Frontal cortex (tissue), 4 donors: ENCODE measurements at places on chromosomes 1 and 21.

DNA sequence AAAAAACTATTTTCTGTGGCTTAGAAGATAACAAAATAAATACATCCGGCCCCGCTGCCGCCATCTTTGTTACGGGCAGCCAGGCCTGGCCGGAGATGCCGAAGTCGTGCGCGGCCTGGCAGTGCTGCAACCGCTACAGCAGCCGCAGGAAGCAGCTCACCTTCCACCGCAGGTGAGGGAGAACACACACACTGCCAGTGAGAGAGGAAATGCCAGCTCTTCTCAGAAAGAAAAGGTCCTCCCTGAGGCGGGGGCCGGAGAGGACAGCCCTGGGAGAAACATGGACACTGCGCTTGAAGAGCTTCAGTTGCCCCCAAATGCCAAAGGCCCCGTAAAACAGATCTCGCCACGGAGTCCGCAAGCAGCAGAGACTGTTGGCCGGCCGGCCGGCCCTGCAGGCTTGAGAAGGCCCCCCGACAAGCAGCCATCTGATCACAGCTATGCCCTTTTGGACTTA is 323.2 kb downstream of the AMY1C start:
- no peak for DNase-seq

DNA sequence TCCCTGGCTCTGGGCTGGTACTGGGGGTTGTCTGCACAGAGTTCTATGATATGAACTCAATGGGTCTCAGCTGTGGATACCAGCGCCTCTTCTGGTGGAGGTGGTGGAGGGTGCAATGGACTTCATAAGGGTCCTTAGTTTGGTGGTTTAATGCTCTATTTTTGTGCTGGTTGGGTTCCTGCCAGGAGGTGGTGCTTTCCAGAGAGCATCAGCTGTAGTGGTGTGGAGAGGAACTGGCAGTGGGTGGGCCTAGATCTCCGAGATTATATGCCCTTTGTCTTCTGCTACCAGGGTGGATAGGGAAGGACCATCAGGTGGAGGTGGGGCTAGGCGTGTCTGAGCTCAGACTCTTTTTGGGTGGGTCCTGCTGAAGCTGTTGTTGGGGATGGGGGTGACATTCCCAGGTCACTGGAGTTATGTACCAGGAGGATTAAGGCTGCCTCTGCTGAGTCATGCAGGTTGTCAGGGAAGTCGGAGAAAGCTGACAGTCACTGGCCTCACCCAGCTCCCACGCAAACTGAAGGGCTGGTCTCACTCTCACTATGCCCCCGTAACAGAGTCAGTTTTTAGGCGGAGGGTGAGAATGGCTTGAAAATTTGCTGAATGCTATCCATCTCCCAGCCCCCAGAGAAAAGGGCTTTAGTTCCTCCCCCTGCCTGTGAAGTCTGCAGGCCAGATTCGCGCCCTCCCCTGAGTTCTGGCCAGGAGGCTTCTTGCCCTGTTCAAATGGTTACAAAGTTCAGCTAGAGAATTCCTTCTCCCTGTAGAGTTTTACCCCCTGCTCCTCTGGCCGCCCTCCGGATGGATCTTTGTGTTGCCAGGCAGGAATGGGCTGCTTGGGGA is 902.9 kb downstream of the LTN1 start:
- no peak for DNase-seq

GRCh38 chr1:183043872-183044854 is 20.9 kb downstream of the LAMC1 start:
- no peak for DNase-seq

GRCh38 chr1:45051005-45051772 is 39.1 kb downstream of the UROD start:
- DNase-seq = no peak
